Cerebellar nuclear complex (tissue), 1 donor: ENCODE measurements at places on chromosomes 2 and 18.

GRCh38 chr18:31563778-31564177, 27.9 kb upstream of the TTR start:
- DNase-seq, result no peak

- DNase-seq, result no peak
These were observed 52.6 kb downstream of the COA5 start for GRCh38 chr2:98555696-98556095.

- DNase-seq, result no peak
These were observed 155.6 kb downstream of the TTC32 start for GRCh38 chr2:19746137-19746600.

DNA sequence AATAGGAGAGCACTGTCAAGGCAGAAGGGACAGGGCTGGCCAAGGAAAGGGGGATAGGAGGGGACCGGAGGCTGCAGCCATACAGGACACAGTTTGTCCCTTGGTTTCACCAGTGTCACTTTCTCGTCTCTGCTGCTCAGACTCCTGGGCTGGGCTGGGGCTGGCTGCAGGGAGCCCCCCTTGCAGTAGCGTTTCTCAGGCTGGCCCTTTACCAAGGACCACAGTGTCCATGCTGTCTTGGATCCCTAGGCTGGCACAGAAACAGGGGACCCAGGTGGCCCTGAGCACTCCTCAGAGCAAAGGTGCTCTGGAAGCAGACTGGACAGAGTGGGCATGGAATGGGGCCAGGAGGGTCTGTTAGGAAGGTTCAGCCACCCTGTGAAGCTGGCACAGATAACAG, 34.8 kb downstream of the ATOH8 start:
- no peak for DNase-seq

GRCh38 chr18:64288432-64288831, 139.5 kb upstream of the LINC00305 start:
- DNase-seq, result no peak

DNA sequence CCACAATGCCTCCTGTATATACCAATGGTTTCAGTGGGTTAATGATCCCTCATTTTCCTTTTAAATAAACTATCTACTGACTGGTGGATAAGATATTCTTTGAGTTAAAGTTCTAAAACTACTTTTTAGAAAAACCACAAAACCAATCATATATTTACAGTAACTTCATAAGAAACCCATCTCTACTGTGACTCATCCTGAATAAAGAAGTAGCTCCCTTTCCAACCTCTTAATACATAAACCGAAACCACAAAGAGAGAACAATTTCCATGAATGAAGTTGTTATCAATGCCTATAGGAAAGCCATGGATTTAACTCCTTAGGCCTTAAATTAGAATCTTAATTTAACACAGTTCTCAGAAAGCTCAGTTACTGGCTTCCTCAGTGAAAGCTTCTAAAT, 227.0 kb upstream of the SMAD7 start:
- no peak for DNase-seq

- no peak for DNase-seq
These were observed 11.9 kb downstream of the NPAS2 start for GRCh38 chr2:100831831-100832230.

GRCh38 chr2:151337643-151338042, 19.7 kb upstream of the TNFAIP6 start:
- no peak for DNase-seq

- no peak for DNase-seq
These were observed 120.1 kb downstream of the CYP26B1 start for GRCh38 chr2:72027426-72028161.

- no peak for DNase-seq
These were observed 72.6 kb downstream of the MREG start for GRCh38 chr2:215940645-215941184.

DNA sequence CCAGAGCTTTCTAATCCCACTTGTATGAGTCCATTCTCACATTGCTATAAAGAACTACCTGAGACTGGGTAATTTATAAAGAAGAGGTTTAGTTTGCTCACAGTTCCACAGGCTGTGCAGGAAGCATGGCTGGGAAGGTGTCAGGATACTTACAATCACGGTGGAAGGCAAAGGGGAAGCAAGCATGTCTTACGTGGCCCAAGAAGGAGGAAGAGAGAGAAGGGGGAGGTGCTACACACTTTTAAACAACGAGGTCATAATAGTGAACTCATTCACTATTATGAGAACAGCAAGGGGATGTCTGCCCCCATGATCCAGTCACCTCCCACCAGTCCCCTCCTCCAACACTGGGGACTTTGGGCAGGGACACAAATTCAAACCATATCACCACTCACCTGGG, 67.8 kb downstream of the TTC32 start:
- DNase-seq, result no peak

DNA sequence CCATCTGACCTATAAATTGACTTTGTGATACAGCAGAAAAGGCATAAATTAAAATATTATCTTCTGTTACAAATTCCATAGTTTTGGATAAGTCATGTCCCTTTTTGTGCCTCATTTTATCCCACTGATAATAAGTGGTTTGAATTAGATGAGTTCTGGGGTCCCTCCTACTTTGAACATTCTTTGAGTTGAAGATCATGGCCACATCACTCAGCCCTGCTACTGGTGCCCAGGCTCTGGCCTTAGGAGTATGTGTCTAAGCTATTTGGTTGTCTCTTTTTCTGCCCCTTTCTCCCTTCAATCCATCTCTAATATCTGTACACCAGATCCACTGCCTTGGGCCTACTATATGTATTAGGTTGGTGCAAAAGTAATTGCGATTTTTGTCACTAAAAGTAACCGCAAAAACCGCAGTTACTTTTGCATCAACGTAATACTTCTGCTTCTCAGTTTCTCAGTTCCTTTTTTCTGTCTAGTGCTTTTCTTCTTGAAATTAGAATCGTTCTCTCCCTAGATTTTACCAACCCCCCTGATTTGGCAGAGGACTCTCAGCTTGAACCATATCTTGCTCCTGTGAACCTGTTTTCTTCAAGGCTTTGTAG, 362.5 kb upstream of the TNP1 start:
- no peak for DNase-seq

DNA sequence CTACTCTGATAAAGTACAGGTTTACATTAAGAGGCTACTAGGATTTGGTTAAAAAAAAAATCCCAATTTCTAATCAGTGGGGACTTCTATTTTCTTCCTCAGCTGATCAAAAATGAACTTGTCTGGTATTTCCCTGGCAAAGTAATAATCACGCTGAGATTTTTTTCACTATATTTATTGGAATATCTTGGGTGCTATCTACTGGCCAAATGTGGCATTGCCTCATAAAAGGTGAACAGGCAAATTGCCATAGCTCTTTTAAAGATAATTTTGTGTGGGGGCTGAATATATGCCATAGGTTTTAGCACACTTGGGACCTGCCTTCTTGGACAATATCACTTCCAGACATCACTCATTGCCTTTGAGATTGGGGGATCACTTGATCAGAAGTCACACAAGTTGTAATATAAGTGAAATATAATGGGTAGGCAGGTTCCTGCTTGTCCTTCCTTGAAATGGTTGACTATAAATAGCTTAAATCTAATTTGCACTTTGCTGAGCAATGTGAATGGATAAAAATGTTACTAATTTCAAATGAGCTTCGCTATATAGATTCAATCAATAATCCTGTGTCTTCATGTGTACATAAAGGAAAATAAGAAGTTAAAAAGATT, 7.0 kb upstream of the NXPH2 start:
- no peak for DNase-seq

- no peak for DNase-seq
These were observed 126.9 kb downstream of the KCNJ3 start for GRCh38 chr2:154825358-154825757.

GRCh38 chr18:55900380-55900779, 312.4 kb upstream of the TCF4 start:
- no peak for DNase-seq

- DNase-seq, result no peak
These were observed 69.7 kb downstream of the DCC start for GRCh38 chr18:52409727-52410126.

DNA sequence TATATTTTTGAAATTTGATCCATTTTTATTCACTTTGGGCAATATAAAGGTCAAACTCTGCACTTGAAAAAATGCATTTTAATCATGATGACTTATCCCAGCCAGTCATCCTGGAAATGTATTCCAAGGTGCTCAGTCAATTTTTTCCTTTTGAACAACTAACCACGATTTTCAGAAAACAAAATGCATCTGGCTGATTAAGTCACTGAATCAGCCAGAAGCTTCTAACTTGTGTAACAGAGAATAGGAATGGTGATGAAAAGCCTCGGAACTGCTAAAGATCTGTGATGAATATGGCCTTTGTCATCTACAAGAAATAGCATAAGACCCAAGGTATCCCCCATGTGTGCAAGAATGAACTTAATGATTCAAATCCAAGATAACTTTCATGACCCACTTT, 572.7 kb downstream of the EPHA4 start:
- no peak for DNase-seq

DNA sequence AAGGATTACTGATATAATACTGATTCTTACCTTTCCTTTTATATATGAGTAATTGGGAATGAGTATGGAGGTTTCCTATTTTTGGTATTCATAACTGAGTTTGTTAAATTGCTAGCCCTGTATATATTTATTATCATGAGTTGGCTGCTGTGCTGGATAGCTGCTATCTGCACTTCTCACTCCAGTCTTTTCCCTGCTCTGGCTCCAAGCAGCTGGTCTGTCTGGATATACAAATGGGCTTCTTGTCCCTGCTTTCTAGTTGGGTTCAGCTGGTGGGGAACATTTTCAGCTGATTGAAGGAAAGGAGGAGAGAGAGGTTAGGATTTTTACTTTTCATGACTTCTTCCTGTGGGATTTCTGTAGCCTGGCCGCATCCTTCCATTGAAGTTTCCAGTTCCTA, 41.2 kb downstream of the AGFG1 start:
- no peak for DNase-seq

DNA sequence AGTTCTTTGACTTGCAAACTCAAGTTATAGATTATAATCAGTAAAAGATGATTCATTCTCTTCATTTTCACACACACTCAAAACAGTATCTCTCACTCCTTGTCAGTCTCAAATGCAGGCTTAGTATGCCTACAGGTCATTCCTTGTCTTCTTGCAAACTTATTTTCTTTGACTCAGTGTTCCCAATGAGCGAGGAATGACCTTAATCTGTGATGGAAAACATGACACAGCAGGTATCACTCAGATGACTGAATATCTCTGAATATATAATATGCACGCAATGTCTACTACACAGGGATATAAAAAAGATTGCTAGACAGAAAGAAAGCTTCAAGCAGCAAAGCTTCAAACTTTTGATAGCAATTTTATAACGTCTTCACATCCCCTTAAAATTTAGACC, 127.8 kb upstream of the RGPD4 start:
- no peak for DNase-seq

GRCh38 chr18:44181951-44182747, 498.5 kb upstream of the SETBP1 start:
- no peak for DNase-seq

DNA sequence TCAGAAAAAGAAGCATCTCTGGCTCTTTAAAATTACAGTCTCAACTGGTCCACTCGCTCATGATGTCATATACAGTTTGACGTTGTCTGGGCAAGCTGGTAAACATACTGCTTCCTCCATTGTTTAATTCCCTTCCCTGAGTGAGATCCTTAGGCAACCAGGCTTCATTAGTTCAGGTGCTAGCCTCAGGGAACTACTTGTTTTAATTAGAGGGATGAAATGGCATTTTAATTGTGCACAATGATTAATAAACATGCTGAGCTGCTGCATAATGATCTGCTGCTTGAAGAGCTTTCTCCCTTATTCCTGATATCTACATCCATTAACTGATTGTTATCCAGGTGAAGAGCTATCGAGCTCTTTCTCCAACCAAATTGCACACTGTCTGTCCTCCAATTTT, 195.6 kb upstream of the ETAA1 start:
- DNase-seq, result no peak

DNA sequence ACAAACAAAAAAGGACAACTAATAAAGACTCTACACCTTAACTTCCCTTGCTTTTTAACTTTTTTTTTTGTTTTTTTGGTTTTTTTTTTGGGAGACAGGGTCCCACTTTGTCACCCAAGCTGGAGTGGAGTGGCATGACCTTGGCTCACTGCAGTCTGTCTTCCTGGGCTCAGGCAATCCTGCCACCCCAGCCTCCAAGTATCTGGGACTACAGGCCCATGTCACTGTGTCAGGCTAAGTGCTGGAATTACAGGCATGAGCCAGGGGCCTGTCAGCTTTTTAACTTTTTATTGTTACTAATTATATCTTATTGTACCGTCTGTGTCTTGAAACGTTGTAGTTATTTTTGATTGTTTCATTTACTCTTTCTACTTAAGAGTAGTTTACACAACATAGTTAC, 25.5 kb downstream of the WDR7 start:
- DNase-seq, result no peak

DNA sequence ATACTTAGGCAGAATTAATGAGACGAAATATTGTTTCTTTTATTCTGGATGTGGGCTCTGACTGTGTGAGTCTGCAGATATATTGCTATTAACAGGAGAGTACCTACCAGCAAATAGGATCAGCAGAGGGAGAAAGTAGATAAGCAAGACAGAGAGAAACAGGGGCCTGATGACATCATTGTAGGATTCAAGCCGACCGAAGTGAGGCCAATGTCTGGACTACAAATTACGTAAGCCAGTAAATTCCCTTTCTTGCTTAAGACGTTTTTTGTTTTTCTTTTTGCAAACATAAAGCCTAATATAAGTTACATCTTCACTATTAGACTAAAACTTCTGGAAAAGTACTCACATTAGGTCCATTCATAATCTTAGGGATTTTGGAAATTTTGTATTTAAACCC, 21.4 kb upstream of the PTPRM start:
- no peak for DNase-seq

- no peak for DNase-seq
These were observed 36.1 kb downstream of the DHRS9 start for GRCh38 chr2:169105476-169105875.

DNA sequence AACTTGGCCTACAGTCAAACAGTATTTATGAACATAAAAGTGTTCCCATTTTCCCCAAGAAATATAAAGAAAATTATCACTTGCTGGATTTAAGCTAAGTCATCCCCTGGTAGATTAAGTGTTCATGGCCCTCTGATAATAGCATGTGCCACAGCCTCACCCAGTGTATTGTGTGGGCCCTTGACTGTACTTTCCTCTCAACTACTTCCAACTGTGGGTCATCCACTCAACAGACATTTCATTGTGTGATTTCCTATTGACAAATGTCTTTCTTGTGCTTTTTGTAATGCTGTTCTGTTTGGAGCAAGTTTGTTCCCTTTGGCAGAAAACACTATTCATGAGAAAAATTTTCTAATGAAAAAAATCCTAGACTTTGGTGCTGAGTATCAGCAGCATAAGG, 48.4 kb upstream of the TMEM17 start:
- no peak for DNase-seq

DNA sequence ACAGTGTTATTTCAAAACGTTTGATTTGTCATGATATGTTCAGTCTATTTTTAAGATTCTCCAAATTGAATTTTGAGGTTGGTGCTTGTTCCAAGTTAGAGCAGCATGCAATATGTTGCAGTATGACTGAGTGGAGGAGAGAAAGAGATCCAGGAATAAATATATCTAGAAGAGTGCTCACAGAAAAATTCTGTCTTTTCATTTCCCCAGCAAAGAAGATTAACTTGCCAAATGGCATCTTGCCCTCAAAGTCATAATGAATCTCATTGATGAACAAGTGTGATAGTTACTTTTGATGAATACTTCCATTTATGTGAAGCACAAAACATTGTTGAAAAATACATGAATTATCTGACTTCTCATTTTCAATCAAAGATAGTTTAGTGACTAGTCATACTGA, 95.9 kb downstream of the KCNJ3 start:
- peak; percentile 18 for DNase-seq

- DNase-seq, result no peak
These were observed 184.2 kb upstream of the ZEB2 start for GRCh38 chr2:144703852-144704708.

- DNase-seq, result no peak
These were observed 60.6 kb upstream of the CUL3 start for GRCh38 chr2:224645722-224646121.
